Ureter (tissue), 1 donor: ENCODE measurements at places on chromosomes 1 and 21.

GRCh38 chr1:68204977-68205630 is 27.2 kb downstream of the WLS start:
- no peak for DNase-seq

- no peak for DNase-seq
Measured at GRCh38 chr1:59316497-59317128, 19.7 kb downstream of the FGGY start.

GRCh38 chr21:17461582-17461981 is 51.3 kb upstream of the CXADR start:
- DNase-seq: no peak

DNA sequence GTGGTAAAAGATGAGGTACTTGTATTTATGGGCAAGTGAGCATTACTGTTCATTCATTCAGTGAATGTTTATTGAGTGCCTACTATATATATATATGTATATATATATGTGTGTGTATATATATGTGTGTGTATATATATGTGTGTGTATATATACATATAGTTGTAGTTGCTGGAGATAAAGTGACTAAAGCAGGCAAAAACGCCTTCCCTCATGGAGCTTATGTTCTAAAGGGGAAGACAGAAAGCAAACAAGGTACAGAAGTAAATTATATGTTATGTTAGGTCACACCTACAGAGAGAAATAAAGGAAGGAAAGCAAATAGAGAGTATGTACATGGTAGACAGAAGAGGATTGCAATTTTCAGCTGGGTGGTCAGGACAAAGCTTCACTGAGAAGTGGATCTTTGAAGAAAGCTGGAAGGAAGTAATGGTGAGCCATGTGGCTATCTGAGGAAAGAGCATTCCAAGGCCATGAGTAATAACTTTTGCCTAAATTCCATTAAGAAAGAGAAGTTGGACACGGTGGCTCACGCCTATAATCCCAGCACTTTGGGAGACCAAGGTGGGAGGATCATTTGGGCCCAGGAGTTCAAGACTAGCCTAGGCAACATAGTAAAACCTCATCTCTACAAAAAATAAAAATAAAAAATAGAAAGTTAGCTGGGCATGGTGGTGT is 33.5 kb upstream of the KLF17 start:
- no peak for DNase-seq
